Activated CD4-positive, alpha-beta T cell treated with anti-CD3 and anti-CD28 coated beads for 36 hours (primary cell): ENCODE measurements at places on chromosomes 4 and X.

- DNase-seq = no peak
Observed at GRCh38 chr4:148057984-148058859, 326.3 kb downstream of the ARHGAP10 start.

DNA sequence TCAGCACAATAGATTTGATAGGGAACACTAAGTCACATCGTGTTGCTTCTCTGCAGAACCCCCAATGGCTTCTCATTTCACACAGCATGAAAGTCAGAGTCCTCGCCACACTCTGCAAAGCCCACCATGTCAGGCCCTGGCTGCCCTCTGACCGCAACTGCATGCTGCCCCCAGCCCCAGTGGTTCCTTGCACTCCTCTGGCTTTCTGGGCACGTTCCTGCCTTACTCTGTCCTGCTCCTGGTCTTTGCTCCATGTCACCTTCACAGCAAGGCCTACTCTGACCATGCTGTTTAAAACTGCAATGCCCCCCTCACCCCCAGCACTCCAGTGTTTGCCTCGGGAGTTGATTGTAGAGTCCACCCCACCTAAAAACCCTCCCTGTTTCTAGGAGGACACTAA lies 78.1 kb downstream of the EVC start:
- no peak for DNase-seq

- DNase-seq = no peak
Observed at GRCh38 chrX:154607370-154607769, 11.7 kb downstream of the CTAG1B start.

DNA sequence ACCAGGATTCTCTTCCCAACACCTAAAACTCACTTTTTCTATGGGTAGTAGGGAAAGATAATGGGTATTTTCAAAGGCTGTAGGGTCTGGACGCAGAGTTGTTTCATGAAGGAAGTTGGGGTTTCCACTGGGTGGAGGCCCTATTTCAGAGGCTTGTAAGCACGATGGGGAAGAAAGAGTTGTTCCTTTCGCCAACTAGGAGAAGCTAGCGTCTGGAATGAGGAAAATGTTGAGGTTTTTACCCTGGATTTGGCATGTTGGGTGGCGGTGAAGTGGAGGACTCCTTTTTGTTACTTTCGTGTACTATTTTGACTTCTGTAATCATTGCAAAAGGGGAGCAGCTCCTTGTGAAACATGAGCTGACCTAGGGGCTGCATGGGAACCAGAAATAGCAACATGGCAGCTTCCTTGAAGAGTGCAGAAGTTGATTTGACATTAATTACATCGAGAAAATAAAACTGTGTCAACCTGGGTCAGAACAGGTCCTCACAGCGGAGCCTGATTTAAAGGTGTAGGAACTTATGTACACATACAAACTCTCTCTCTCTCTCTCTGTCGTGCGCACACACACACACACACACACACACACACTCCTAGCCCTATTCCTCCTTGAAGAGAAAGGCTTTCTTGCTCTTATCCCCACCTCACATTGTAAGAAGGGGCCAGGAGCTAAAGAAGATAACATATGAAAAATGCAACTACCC lies 19.1 kb downstream of the VSIG4 start:
- DNase-seq = no peak

DNA sequence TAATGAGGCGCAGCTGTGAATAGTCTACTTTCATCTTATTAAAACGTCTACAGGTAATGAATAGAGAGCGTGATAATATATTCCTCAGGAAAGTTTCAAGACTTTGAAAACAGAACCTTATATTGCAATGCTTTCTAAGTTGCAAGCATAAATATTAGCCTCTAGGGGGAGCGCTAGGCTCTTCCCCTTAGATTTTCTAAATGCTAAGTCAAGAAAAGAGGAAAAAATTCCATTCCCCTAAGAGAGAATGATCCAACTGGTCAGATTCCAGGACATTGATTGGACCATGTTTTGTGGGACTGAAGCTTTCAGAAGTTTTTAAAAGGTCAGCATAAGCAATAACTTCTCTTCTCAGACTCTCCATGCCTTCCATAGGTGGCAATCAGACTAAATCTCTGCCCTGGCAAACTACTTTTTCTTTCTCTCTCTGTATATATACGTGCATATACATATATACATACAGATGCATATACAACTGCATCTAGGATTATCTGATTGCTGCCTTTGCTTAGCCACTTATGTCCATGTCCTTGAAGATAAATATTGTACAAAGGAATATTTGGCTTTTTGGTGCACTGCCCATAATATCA lies 492.9 kb downstream of the INPP4B start:
- no peak for DNase-seq

GRCh38 chr4:6192245-6192644 lies 8.1 kb downstream of the JAKMIP1 start:
- no peak for DNase-seq

DNA sequence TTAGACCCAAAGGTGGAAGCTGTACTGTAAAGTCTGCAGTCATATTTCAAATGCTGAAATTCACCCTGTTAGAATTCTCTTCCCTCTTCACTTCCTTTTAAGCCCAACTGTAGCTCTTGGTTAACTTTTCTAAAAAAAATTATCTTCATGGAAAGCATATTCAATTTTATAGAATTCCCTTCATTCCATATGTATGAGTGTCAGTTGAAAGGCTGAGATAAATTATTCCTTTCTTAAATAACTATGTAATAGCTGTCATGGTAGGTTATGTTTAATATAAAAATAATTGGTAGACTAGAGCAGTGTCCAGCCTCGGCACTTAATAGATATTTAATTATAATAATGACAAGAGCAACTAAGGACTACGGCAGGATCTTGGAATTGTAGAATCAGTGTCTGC lies 16.8 kb upstream of the ARSH start:
- DNase-seq = no peak

- no peak for DNase-seq
Observed at GRCh38 chrX:130048686-130049222, 61.5 kb downstream of the ELF4 start.

DNA sequence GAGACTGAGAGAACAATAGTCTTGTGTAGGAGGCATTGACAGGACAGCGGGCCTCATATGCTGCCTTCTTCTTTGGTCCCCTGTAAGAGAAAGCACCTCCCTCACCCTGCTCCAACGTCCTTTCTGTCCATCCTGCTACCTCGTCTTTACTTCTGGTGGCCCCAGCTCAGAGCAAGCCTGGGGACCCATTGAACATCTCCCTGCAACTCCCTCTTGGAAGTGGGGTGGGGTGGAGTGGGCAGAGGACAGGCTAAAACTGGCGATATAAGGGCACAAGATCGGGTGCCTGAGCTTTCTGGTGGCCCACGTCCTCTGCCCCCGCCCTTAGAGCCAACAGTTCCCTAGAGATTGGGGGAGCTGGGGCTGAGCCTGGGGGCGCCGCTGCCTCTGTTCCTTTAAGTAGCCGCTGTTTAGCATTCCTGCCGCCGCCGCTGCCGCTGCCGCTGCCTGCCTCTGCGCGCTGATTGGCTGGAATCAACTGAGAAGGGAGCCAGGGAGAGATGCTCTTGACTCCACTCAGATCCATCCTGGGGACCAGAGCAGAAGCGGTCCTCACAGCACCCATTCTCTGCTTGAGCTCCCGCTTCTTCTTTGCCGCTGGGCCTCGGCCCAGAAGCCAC lies at the start of gene DLG3:
Gene DLG3 (plus strand): TSS at position 510 of the 620 bp plus-strand sequence. CDS start 367 bp downstream, outside the sequence.
- peak; percentile 52 for DNase-seq

GRCh38 chr4:89119166-89119565 lies 7.8 kb downstream of the TIGD2 start:
- DNase-seq = no peak
